ENCODE measurements at places on chromosomes 7 and 10. TPM values are rescaled to one million over a fixed set of nuclear protein-coding genes. Genes with fewer than 3 reads are reported as not detected.
A peak's percentile ranks its signal among the peaks of the same experiment; 100 is the strongest.

DNA sequence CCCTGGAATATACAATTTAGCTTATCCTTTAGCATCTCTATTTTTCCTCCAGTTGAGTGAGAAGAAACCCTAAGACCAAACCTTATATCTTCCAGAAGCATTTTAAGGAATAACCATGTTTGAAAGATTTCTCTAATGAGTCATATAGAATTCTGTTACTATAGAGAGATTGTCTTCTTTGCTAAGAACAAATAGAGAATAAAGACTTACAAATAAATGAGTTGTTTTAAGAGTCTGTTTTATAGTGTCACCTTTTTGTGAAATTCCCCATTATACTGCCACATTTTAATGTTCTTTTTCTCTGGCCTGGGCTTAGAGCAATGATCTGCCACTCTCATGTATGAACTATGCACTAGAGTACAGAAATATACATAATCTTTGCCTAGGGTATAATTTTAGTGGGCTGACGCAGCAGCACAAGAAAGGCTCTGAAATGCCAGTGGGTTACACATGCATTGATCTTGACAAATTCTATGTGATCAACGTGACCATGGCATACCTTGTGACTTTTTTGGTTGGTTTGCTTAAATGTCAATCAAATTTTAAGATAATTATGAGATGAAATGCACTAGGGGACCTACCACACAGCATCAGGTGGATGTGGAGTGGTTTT, 145.1 kb upstream of the MKLN1 start:
- no peak for DNase-seq

DNA sequence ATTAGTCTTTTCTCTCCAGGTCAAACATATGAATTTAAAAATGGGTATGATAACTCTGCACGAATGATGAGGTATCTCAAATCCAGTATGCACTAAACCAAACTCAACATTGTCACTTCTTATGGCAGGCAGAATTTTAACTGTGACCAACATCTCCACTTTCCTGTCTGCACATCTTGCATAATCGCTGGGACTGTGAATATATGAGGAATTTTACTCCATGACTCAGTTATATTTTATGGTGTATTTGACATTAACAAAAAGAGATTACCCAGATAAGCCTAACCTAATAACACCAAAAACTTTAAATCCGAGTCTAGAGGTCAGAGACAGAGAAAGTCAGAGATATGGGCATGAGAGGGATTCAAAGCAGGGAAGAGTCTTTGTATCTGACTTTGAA, 454.5 kb upstream of the SEMA3D start:
- no peak for DNase-seq

Gene UBE2H
- 40.9 TPM for total RNA-seq

Gene ADAM12
- 34.8 TPM for total RNA-seq

DNA sequence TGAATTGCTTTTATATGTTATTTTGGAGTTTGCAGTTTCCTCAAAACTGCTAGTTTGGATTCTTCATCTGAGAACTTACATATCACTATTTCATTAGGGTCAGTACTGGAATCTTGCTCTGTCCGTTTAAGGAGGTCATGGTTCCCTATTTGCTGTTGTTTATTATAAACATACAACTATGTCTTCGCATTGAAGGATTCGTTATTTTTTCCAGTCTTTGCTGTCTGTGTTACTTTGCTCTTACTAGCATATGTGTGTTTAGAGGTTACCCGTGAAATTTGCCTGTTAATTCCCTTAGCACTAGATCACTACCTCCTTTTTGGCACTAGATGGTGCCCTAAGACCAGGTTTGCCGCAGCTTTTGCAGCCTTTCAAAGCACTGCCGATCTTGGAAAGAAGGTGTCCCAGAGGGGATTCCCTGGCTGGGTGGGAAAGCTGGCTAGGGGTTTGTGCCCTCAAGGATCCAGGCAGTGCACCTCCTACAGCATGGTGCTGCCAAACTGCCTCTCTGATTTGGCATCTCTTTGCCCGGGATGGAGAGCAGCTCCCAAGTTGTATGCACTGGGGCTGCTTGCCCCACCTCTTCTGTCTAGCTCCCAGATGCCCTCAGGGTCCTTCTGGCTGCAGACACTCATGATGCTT, 103.1 kb upstream of the APBB1IP start:
- DNase-seq, result peak; percentile 87

Gene INPP5A
- 25.5 TPM for total RNA-seq

Gene DPP6
- 1.3 TPM for total RNA-seq

GRCh38 chr7:77416621-77417371, 647 bp upstream of the GSAP start:
- no peak for DNase-seq

Gene GPRIN2
- total RNA-seq, result not detected

DNA sequence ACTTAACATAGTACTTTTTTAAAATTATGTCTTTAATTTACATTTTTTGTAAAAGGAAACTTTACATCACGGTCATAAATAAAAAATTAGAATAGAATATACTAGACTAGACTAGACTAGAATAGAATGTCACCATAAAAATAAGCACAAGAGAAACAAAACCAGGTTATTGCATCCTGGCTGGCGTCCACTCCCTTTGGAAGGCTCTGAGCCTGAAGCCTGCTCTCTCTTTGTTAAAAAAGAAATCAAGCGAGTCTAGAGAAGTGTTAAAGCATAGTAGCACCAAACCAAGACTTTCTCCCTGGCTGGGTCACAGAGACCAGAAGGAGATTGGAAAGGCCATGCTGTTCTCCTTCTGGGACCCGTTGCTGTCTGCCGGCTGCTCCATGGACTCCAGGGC, 104.6 kb downstream of the C10orf105 start:
- no peak for DNase-seq

Gene MLXIPL
- not detected for total RNA-seq

GRCh38 chr10:88039496-88040200, 176.2 kb downstream of the PTEN start:
- DNase-seq, result peak; percentile 59

GRCh38 chr10:69009360-69009759, 20.8 kb downstream of the KIFBP start:
- no peak for DNase-seq

DNA sequence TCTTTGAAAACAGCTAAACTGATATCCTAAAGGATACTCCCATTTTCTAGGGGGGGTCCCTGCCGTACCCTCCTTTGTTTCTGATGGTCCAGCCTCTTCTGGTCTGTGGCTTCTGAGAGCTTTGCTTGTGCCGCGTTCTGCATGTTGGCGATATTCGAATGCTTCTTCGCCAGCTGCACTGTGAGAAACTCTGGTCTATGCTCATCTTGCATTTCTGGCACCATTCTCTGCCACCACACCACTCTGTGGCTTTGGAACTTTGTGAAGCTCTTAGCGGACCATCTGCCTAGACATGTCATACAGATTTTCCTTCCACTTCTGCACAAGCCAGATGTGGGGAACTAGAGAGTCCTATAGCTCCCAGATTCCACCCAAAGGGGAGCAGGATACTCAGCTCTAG, 197.2 kb downstream of the REEP3 start:
- peak; percentile 74 for DNase-seq

GRCh38 chr7:101729241-101729883, 88.1 kb upstream of the CUX1 start:
- DNase-seq, result peak; percentile 100

DNA sequence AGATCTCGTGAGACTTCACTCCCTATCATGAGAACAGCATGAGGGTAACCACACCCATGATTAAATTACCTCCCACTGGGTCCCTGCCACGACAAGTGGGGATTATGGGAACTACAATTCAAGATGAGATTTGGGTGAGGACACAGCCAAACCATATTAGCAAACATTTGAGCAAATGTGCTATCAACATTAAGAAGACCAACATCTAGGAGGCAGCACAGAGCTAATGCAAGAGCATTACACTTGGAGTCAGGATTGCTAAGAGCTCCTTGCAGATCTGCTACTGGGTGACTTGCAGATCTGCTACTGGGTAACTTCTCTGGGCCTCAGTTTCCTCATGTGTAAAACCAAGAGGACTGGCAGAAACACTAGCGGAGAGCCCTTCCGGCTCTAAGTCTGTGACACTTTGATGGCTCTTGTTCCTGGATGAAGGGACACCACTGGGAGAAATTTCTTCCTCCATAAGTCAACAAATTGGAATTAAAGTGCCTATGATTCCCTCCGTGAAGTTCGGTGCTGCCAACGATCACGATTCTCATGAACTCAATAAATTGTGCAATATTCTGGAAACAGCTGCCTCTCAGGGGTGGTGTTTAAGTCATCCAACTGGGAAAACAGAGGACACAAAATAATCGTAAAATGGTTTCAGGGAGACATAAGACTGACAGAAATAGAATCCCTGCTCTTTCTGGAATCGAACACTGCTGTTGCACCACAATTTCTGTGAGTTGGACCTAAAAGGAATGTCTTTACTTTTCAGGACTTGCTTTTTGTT, 115.8 kb upstream of the ITGB1 start:
- peak; percentile 10 for DNase-seq

Gene OR13A1
- not detected for total RNA-seq

DNA sequence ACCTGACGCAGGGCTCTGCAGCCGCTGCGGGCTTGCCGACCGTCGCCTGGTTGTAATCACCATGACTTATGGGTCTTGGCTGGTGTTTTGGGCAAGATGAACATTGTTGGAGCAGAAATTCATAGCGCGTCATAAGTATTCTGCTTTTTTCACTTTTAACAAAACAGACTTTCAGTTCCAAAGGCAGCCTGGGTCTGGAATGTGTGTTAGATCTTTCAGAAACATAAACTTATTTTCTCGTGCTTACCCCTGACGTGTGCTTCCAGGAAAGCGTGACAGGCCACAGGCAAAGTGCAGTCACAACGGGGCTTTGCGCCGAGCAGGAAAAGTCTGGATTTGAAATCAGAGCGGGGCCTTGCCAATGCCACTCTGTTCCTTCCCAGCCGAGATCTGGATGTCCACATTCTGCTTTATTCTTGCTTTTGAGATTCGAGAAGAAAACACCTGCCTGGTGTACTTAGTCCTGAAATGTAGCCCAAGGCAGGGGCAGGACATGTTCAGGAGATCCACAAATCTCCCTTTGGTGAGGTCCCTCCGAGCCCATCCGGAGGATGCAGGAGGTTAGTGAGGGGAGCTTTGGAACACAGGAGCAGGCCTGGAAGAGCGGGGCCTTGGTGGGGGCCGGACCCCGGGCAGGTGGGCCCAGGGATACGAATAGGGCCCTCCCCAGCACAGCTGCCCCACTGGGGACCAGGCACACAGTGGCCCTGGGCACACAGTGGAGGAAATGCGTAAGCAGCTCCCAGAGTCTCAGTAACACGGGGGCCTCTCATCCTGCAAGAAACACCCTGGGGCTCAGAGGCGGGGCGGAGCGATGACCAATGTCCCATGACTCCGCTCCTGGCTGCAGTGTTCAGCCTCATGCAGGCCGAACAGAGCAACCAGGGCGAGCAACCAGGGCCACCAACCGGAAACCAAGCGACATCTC, 49.5 kb upstream of the EBF3 start:
- DNase-seq, result peak; percentile 74

- DNase-seq, result no peak
Measured at GRCh38 chr7:25496476-25497368, 268.4 kb upstream of the NPVF start.

DNA sequence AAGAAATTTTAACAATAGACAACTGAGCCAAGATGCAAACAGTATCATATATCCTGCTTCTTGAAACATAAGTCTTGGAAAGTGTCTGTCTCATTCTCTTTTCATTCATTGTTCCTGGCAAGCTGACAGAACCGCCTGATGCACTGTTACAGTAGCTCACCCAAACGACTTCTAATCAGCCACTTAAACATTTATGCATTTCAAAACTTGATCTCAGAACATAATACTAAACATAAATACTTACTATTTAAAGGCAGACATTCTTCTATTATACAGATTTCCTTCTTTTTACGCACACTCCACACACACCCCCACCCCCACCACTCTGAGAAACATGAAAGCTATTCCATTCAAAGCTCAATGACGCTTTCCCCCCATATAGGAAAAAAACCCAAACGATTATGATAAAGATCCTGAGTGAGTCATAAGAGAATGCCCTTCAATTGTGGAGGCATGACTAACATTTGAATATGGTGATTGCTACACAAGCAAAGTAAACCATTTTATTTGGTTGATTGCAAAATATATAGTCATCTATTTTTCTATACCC, 30.5 kb downstream of the SHTN1 start:
- DNase-seq, result peak; percentile 77

DNA sequence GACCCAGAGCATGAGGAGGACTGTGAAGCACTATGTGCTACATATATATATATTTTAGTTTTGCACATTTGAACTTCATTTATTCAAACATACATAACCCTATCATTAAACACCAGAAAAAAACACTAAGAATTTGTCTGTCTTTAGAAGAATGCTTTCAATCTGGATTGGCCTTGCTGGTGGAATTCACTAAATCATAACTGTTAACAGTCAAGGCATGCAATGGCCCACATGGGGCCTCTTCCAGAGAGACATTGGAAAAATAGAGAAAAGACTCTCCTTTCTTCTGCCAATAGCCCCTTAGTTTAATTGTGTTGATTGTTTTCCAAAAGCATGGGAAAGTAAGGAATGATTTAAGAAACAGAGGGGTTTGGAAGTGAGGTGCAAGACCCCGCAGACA, 77.9 kb downstream of the MRPL32 start:
- DNase-seq, result no peak

Gene SPDYE5
- not detected for total RNA-seq

Gene PMPCB
- total RNA-seq, result 78.1 TPM

DNA sequence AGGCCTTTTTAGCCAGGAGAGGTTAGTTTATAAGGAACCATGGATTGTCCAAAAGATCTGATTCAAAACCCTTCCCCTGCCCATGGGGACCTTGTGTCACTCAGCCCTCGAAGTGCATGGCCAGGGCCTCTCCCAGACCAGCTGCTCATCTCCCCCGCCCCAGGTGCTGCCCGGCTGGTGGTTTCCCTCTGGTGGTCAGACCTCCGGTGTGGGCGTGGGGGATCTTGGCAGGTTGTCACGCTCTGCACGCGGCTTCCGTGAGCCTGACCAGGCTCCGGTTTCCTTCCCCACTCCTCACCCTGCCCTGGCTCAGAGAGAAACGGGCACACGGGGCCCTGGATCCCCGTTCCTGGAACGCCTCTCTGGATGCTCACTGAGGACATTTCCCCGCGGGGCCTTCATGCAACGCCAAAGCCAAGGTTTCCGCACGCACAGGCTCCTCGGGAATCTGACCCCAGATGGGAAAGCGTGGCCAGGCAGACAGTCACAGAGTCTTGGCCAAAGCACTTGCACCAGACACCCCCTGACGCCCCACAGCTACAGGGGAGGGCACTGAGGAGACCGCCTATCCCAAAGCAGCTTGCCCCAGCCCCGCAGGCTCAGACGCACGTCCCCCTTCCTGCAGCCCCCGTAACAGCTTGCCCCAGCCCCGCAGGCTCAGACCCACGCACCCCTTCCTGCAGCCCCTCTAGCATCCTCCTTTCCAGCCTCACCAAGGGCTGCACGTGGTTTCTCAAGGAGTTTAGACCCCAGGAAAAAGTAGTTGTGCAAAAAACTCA, 7.8 kb upstream of the DIP2C start:
- no peak for DNase-seq

DNA sequence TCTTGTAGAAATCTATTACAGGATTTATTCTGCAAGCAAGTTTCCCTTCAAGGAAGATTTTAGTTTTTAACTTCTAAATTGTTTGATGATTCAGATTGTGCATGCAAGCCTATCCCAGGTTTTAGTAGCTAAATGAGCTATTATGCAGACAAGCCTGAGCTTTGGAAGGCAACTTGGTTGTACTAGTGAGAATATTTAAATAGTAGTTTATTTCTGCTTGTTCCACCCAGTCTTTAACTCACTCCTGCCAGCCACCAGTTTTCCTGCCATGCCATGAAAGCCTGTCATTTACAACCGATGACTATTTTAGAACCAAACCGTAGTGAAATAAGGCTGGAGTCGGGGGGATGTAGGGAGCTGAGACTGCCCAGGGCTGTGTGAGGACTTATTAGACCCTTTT, 324.6 kb upstream of the FZD1 start:
- DNase-seq, result no peak

Gene PRPS1L1
- not detected for total RNA-seq

Gene CNPY1
- not detected for total RNA-seq

- DNase-seq, result no peak
Measured at GRCh38 chr7:78350391-78350790, 551.8 kb downstream of the PHTF2 start.
